ENCODE measurements at places on chromosomes 3 and 15.

- H3K4me3 ChIP-seq = peak overlapping the region; percentile 79
- H3K36me3 ChIP-seq = no peaks in the 10 kb centered on the region
- no peak for DNase-seq
- peaks cover 18% of the 10 kb centered on the region for H3K4me1 ChIP-seq
These were observed 764 bp downstream of the UACA start for GRCh38 chr15:70762469-70763119.

DNA sequence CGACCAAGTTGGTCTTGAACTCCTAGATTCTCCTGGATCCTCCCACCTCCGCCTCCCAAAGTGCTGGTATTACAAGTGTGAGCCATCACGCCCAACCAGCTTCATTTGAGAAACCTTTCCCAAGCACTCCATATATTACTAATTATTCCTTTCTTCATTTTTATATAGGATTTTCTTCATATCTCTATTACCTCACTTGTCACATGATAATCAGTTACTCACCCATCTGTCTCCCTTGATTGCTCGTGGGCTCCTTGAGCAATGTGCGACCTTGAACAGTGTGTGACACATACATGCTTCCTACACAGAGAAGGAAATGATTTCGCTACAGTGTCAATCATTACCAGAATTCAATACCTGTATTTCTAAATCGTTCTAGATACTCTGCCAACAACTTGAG lies 110.7 kb upstream of the C2CD4B start:
- H3K4me1 ChIP-seq = no peaks in the 10 kb centered on the region
- H3K4me3 ChIP-seq = no peak overlapping the region
- H3K27me3 ChIP-seq = peaks cover 18% of the 10 kb centered on the region
- no peak for DNase-seq

- H3K36me3 ChIP-seq = no peaks in the 10 kb centered on the region
- H3K27ac ChIP-seq = peak overlapping the region; percentile 78
- peaks cover 3% of the 10 kb centered on the region for H3K27me3 ChIP-seq
- peaks cover 13% of the 10 kb centered on the region for H3K4me1 ChIP-seq
- H3K4me3 ChIP-seq = peak overlapping the region; percentile 23
These were observed 118.2 kb upstream of the GOLIM4 start for GRCh38 chr3:168213920-168214319.

GRCh38 chr3:53551324-53551723 lies 56.9 kb downstream of the CACNA1D start:
- H3K4me3 ChIP-seq = no peak overlapping the region
- DNase-seq = no peak
- H3K27ac ChIP-seq = no peak overlapping the region
- H3K27me3 ChIP-seq = peaks cover 2% of the 10 kb centered on the region
- no peaks in the 10 kb centered on the region for H3K4me1 ChIP-seq

DNA sequence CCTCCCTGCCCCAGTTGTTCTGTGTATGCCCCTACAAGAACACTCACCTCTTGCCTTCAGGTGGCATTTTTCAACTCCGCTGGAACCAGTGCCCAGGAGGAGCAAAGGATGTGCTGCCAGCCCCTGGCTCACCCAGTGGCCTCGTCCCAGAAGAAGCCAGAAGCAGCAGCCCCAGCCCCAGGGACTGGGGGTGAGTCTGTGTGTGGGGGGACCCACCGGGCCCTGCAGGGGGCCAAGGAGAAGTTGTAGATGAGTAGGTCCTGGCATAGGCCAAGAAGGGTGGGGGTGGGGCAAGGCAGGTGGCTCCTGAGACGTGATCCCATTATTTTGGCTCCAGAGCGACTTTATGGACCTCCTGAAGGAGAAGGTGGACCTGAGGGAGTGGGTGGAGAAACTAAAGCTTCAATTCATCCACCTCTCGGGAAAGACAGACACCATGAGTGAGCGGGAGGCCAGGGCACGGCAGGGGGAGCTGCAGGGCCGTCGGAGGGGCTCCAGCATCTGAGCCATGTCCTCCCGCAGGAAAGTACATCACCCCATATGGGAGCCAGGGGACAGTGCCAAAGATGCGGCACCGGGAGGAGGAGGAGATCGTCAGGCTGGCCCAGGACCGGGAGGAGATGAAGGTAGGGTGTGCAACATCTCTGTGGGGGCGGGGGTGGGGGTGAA lies 29.3 kb downstream of the NGRN start:
- peaks cover 13% of the 10 kb centered on the region for H3K4me1 ChIP-seq
- no peaks in the 10 kb centered on the region for H3K36me3 ChIP-seq
- peaks cover 18% of the 10 kb centered on the region for H3K27me3 ChIP-seq
- DNase-seq = no peak
- no peak overlapping the region for H3K4me3 ChIP-seq

DNA sequence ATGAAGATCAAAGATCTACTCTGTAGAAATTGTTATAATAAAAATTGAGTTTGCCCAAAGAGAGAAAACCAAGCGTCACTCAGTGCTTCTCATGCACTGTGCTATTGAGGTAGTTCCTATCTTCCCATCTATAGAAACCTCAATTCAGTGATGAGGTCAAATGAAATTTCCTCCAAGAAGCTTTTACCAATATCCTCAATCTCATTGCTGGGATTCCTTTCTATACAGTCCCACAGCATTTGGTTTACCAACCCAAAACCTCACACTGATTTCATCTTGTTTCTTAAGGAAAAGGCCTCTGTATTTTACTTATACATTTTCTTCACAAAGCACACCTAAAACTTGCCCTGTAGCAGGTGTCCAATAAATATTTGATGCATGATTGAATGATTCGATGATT lies 147.2 kb downstream of the ALCAM start:
- H3K4me1 ChIP-seq = peaks cover 2% of the 10 kb centered on the region
- H3K36me3 ChIP-seq = no peaks in the 10 kb centered on the region

- H3K4me3 ChIP-seq = no peak overlapping the region
- no peaks in the 10 kb centered on the region for H3K27me3 ChIP-seq
- H3K36me3 ChIP-seq = no peaks in the 10 kb centered on the region
- H3K27ac ChIP-seq = no peak overlapping the region
- no peak for DNase-seq
These were observed 55.2 kb downstream of the CNTN3 start for GRCh38 chr3:74559261-74559660.

DNA sequence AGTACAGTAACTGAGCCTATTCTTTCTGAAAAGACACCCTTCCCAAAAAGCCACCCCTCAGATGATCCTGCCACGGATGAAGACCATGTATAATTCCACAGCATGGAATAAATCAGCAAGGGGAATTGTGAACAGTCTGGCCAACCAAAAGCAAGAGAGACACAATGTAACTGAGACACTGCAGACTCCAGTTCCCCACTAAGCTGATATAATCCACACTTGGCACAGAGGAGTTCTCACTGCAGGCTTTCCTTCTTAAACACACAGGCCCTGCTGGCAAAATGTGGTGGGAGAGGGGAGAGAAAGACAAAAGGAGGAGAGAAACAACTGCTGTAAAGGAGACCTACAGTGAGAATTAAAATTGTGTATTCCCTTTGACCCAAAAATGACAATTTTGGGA lies 12.7 kb downstream of the GPR156 start:
- no peak overlapping the region for H3K4me3 ChIP-seq
- no peaks in the 10 kb centered on the region for H3K36me3 ChIP-seq
- H3K27me3 ChIP-seq = peaks cover 27% of the 10 kb centered on the region
- no peak overlapping the region for H3K27ac ChIP-seq

GRCh38 chr15:44058126-44058525 lies 136.9 kb downstream of the FRMD5 start:
- H3K36me3 ChIP-seq = no peaks in the 10 kb centered on the region
- no peak for DNase-seq
- H3K27me3 ChIP-seq = peaks cover 42% of the 10 kb centered on the region

GRCh38 chr3:52393131-52393807 lies 51.6 kb downstream of the SEMA3G start:
- H3K4me1 ChIP-seq = no peaks in the 10 kb centered on the region
- H3K27ac ChIP-seq = no peak overlapping the region
- no peaks in the 10 kb centered on the region for H3K27me3 ChIP-seq
- no peak for DNase-seq

DNA sequence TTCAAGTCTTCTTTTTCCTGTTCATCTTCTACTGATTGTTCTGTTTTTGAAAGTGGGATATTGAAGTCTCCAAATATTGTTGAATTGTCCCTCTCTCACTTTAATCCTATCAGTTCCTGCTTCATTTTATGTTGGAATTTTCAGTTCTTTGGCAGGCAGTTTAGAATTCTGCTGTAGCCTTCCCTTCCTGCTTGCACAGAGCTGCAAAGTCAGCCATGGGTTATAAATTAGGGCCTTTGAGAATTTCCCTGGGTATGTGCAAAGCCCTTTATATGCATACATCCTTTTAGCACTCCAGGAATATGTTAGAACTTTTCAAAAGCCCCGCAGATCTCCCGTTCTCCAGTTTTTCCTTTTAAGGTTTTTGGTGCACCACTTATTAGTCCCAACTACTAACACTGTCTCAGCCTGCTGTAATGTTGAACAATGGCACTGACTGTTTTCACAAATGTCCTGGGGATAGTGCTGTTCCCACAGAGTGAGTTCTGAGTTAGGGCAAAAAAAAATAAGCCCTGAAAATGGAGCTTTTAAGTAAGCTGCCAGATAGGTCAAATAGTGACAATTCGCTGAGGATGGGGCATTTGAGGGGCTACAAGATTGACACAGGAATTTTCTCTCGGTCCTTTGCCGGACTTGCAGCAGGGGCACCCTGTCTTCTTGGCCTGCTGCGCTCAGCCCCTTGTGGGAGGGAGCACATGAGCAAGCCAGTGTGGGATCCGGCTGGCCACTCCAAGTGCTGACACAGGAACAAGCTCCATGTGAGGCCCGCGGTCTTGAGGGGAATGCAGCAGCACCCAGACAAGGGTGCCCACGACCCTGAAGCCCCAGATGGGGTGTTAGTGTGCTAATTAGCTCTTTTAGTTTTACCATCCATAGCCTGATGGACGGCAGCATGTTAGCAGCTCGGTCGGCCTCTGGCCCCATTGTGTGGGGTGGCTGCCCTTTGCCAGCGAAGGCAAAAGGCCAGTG lies 96.0 kb downstream of the VPS8 start:
- H3K36me3 ChIP-seq = peaks cover 32% of the 10 kb centered on the region
- DNase-seq = no peak
- H3K4me1 ChIP-seq = no peaks in the 10 kb centered on the region
- no peaks in the 10 kb centered on the region for H3K27me3 ChIP-seq
- no peak overlapping the region for H3K27ac ChIP-seq

DNA sequence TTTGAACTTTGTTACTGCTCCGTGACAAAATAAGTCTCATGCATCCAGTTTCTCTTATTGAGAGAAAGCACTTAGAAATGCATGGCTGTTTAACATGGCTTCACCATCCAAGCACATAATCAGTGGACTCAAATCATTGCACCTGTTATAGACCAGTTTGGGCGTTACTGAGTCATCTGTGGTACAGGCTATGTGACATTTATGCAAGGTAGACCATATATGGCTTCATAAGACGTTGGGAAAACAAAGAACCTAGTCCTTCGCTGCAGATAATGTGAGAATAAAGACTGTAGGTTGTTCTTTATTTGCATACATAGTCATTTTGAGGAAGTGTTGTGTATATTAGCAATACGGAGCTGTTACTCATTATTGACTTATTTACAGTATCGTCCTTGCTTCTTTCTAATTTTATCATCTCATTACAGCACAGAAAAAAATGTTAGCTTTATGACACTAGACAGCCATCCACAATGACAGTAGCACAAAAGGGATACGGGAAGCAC lies 374.7 kb downstream of the IL5RA start:
- DNase-seq = no peak
- no peaks in the 10 kb centered on the region for H3K36me3 ChIP-seq
- H3K27ac ChIP-seq = no peak overlapping the region
- no peak overlapping the region for H3K4me3 ChIP-seq
- no peaks in the 10 kb centered on the region for H3K27me3 ChIP-seq
- no peaks in the 10 kb centered on the region for H3K4me1 ChIP-seq

- no peaks in the 10 kb centered on the region for H3K4me1 ChIP-seq
- peaks cover 34% of the 10 kb centered on the region for H3K27me3 ChIP-seq
- H3K4me3 ChIP-seq = no peak overlapping the region
- H3K36me3 ChIP-seq = no peaks in the 10 kb centered on the region
- no peak overlapping the region for H3K27ac ChIP-seq
These were observed 120.3 kb upstream of the CCDC54 start for GRCh38 chr3:107256963-107257362.

DNA sequence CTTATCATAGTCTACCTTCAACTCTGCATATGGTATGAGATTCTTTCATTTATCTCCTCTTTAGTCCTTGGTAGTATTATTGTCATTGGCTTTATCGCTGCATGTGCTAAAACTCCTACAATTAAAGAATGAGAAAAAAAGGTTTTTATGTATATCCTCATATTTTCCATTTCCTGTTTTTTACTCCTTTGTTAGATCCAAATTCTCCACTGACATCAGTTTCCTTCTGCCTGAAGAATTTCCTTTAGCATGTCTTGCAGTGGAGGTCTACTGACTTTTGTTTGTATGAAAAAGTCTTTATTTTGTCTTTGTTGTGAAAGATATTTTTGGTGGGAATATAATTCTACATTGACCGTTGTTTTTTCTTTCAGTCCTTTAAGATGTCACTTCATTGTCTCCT lies 81.0 kb upstream of the TNIK start:
- H3K27ac ChIP-seq = no peak overlapping the region
- DNase-seq = no peak
- no peak overlapping the region for H3K4me3 ChIP-seq

DNA sequence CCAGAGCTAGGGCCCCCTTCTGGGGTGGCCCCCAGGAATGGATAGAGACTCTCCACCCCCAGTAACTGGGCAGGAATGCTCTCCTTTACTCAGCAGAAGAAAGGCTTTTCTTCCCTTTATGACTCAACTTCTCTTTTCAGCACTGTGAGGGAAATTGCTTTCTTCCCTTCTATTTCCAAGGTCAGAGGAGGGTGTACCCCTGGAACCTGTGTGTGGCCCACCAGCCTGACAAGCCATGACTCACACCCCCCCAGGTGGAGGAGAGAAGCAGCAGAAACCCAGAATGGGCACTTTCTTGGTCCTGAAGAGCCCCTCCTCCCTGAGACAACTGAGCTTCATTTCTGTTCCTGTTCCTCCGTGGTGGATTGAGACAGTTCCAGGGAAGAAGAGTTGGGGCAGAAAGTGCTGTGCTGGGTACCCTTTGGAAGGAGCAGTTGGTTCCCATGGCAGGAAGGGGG lies 2.7 kb upstream of the ANKRD63 start:
- H3K4me1 ChIP-seq = peaks cover 2% of the 10 kb centered on the region
- peaks cover 21% of the 10 kb centered on the region for H3K27me3 ChIP-seq
- DNase-seq = no peak
- no peak overlapping the region for H3K4me3 ChIP-seq
- no peak overlapping the region for H3K27ac ChIP-seq

DNA sequence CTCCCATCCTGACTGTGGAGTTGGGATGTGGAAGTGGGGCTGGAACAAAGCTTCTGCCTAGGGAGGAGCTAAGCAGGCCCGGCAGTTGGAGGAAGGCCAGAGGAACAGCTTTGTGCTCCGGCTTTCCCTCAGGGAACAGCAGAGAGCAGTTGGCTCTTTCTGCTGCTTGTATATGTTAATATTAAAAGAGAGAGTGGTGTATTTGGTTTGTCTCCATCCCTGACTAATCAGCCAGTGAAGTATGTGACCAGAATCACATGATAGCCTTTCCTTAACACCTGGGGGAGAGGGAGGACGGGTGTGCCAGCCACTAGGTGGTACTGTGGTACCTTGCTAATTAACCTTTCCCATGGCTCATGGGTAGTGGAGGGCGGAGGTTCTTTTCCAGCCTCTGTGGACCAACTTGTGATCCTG lies 10.0 kb downstream of the EIF2B5 start:
- no peaks in the 10 kb centered on the region for H3K27me3 ChIP-seq
- H3K4me1 ChIP-seq = no peaks in the 10 kb centered on the region
- peak; percentile 44 for DNase-seq
- H3K4me3 ChIP-seq = no peak overlapping the region

Data from activated CD4-positive, alpha-beta T cell treated with anti-CD3 and anti-CD28 coated beads, Interleukin-2, amount 10 ng/mL, durations not matched to agents 7 days and 5 days (primary cell).